ENCODE measurements at places on chromosomes 5 and 9.

DNA sequence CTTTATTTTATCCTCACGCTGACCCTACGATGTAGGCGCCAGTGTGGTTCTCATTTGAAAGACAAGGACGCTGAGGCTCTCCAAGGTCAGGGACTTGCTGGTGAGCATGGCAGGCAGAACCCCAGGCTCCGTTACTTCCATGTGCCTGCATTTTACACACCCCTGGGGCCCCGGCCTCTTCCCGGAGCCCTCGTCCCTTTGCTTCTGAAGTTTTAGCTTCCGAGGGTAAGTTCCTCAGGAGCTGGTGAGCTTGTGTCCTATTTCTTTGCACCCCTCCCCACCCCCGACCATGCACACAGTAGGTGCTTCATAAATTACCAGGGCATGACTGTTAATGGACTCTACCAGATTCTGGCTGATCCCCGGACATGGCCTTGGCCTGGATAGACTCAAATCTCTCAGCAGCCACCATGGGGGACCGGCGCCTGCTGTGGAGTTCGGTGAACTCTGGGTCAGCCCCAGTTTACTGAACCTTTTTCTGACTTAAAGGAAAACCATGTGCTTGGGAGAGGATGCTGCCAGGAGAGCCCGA is 59.3 kb upstream of the RNU6ATAC start:
- no peak for DNase-seq

DNA sequence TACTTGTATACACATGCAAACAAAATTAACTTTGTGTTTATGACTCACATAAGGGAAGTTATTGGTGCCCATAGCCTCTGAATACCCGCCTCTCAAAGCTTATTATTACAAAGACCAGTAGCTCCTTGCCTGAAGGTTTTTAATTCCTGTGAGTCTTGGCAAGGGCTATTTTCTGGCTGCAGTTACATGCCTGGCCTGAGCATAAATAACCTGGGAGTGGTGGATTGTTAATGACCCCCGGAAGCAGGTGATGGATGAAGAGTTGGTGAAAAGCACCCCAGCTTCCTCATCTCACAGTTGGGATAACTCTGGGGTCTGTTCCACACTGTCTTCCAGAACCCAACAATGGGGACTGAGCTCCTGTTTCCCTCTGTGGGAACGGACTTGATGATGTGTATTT is 594.5 kb downstream of the PDE4D start:
- DNase-seq = no peak

DNA sequence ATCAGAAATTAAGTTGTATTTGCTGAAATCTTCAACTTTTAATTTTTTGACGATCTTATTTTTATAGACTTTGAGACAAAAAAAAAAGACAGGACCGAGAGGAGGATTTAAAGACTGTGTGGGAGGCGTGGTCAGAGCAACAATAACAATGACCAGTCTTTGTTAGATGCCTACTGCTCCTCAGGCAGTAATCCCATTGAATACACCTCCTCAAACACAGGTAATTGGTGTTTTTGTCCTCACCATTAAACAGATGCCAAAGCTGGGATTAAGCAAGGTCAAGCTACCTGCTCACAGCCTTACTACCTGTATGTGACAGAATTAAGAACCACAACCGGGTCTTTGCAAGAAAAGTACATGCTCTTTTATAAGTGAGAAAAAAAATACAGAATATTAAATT is 233.3 kb upstream of the GRAMD2B start:
- DNase-seq = no peak

- no peak for DNase-seq
These were observed 221.1 kb upstream of the ACTBL2 start for GRCh38 chr5:57703721-57704120.

DNA sequence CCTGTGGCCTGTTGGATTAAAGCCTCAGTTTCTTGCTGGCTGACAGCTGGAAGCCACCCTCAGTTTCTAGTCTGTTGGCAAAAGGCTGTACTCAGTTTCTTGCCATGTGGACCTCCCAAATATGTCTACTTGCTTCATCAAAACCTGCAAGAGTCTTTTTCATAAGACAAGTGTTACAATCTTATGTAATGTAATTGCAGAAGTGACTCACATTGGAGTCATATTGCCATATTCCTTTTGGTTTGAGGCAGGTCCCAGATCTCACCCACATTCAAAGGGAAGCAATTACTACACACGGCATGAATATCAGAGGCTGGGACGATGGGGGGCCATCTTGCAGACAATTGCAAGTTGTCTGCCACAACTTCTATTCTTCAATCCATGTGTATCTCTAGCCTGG is 286.7 kb upstream of the IL12B start:
- DNase-seq = no peak

DNA sequence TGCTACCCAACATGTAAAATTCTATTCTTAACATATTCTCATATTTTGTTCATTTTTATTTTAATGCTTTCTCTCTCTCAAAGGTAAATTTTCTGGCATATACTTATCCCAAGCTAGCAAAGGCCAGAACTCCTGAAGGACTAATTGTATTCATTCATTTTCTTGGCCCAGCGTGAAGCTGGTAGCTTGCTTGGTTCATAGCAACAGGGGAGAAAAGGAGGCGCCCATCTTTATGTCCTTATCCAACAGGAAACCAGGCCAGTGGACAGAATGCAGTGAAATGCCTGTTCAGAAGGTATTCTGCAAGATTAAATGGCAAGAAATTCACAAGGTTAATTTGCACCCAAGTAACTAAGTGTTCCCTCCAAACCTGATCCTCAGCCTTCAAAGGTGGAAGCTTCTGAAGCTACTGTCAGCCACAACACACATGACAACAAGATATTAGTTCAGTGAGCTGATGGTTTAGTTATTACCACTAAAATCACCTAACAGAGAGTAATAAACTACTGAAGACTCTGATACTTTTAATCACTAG is 5.6 kb downstream of the EFNA5 start:
- no peak for DNase-seq

- peak; percentile 60 for DNase-seq
These were observed 1.5 kb downstream of the SMARCA2 start for GRCh38 chr9:2016408-2017330.

DNA sequence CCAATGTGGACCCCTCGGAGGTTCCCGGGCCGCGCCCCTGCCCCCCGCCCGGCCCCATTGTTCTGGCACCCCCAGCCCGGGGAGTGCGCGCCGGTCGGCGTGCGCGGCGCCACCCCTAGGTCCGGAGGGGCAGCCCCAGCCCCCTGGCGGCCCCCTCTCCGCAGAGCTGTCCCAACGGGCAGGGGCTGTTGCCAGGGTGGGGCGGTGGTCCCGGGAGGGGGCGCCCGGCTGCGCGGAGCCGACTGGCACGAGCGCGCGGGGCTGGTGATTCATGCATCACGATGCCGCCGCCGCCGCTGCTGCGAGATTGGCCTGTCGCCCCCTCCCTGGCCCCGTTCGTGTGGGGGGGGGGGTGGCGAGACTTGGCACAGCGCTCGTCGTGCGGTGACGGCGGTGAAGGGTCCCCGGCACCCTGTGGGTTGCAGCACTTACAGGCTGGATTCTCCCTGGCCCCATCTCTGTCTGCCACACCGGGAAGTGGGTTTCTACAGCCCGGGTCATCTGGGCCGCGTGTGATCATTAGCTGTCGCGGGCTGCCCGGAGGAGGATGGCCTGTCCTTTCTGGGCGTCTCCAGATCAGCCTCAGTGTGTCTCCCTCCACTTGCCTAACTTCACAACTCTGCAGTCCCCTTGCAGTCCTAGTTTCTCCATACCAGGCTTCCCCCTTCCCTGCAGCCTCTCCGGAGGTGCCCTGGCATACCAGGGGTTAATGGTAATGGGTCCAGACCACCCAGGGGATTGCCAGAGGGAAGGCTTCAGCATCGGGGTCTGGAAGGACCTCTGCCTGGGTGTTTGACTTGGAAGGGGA is 858 bp downstream of the NCS1 start:
- DNase-seq = no peak

- DNase-seq = no peak
These were observed 63.8 kb downstream of the SLC28A3 start for GRCh38 chr9:84276741-84277140.

All from CD4-positive, alpha-beta memory T cell (primary cell).